ENCODE measurements at places on chromosomes 2 and 18.

DNA sequence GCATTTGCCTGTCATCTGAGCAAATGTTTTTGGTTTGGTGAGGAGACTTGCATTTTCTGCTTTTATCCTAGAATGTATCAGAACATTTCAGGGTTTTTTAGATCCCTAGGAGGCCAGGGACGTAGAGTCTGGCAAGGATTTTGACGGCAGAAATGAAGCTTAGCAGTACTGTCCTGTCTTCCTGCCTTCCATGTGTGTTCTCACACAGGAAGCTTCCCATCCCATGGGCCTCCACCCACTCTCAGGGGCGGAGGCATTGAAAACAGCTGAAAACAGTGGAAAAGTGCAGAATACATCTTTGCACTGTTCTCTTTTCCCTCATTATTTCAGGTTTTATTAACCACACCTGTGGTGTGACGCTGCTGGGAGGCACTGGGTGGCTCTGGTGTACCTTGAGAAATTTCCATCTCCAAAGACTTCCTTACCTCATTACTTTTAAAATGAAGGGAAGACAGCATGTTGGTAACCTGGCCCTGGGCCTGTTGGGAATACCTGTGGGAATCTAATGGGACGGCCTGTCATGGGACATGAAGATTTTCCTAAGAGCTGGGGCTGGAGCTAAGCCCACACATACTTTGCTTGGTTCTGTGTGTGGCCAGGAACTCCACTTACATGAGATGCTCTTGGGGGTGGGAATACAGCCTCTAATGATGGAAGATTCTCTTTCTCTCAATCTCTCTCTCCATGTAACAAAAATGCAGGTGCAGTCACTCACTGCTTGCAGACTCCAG lies 20.5 kb downstream of the PCARE start:
- peak; percentile 8 for DNase-seq

DNA sequence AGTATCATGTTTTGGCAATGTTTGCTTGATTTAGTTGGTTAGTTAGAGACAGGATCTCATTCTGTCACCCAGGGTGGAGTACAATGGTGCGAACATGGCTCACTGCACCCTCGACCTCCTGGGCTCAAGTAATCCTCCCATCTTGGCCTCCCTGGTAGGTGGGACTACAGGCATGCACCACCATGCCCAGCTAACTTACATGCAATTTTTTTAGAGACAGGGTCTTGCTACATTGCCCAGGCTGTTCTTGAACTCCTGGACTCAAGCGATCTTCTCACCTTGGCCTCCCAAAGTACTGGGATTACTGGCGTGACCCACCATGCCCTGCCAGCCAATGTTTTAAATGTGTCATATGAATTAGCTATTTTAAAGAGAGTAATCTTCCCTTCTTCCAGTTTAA lies 16.3 kb upstream of the CDKL4 start:
- no peak for DNase-seq

- no peak for DNase-seq
Measured at GRCh38 chr18:64474255-64474654, 325.4 kb upstream of the LINC00305 start.

DNA sequence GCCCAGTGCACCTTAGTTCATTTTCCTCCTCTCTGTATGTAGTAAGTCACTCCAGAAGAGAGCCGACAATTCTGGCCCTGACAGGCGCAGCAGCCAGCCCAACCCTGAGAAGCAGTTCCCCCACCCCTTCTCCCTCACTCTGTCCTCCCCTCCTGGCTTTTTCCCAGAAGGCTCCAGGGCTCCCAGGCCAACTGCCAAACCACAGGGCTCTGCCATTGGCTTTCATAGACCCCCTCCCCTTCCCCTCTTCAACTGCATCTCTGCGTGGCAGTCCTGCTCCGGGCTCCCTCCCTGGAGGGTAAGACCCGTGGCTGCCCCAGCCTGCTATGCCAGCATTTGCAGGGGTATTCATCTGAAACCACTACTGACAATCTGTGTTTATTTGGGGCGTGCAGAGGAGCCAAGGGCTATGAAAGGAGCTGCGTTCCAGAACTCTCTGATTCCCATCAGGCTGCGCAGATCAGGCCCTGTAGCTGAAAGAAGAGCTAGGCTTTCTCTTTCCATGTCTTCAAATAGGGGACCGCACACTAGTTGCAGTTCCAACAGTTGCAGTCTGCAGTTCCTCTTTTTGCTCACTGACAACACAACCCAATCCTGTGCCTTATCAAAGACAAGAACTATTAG lies 388.6 kb upstream of the TNP1 start:
- no peak for DNase-seq

Data from ELR (cell line).